ENCODE measurements at places on chromosomes 7 and 10.
A peak's percentile ranks its signal among the peaks of the same experiment; 100 is the strongest.

DNA sequence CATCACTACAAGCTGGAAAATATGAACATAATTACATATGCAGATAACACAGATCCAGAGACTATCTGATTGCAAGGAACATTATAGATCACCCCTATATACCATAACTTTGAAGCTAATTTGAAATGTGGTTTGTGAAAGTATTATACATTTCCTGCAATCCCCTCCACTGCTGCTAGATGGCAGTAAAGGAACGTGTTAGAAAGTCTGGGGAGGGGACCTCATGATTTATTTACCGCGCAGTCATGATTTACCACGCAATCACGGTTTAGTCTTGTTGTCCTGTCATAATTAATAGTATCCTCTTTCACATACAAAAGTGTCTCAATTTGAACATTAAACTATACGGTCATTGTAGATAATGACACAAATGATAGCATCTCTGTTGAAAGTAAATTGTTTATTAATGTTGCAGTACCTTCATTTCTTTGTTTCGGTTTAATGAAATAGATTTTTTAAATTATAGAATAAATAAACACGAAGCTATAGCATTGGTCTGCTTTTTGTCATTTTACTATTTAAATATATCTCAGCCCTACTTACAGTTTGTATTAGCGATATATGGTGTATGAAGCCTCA, 145.3 kb upstream of the PRSS1 start:
- DNase-seq = peak; percentile 76

- DNase-seq = no peak
Observed at GRCh38 chr7:10181996-10182395, 791.7 kb upstream of the PHF14 start.

GRCh38 chr7:81367326-81367931, 402.4 kb downstream of the HGF start:
- no peak for DNase-seq

- no peak for DNase-seq
Observed at GRCh38 chr7:15407910-15408309, 153.9 kb downstream of the AGMO start.

DNA sequence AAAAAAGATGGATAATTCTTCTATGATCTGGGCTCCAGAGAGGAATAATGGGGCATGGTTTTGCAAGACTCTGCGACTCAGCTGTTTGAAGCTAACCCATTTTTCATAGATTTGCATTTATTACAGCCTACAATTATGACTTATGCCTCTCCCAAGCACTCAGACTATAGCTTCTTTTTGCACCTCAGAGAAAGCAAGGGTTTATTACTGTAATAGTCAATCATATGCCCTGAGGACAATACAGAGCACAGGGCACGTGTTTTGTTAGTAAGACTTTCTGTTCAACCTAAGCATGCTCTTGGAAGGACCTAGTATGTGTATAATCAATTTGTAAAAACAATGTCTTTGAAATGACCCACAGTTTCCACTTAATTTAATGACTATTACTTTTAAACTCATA, 221.2 kb downstream of the PARD3 start:
- no peak for DNase-seq

DNA sequence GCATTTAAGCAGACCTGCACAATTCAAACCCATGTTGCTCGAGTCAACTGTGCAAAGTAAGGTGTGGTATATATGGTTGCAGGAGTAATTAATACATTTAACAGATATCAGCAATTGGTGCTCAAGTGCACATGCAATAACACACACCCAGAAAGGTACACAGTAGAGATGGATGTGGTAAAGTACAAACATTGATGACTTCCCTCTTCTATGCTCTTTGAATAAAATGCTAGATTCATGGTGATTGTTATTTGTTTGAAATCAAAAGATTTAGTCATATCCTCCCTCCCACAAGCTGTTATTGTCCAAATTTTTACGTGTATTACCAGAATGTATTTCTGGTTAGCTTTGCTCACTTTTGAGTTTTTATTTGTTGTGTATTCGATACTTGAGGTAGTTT, 262.0 kb upstream of the CSTF2T start:
- no peak for DNase-seq

DNA sequence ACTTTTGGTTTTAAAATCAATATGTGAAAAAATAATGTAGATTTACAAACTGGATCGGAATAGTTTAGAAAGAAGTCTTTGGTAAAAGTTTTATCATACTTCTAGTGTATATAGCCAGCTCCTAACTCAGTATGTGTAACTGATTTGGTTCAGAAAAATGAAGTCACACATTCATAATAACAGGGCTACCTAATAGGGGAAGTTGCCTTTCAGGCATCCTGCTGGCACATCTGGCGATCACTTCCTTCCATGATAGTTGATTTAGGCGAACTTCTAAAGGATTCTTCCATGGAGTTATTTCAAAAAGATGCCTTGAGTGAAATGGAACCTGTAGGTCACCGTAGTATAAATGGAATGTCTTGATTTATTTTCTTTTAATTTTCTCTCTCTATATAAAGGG, 69.1 kb downstream of the SHH start:
- peak; percentile 47 for DNase-seq

GRCh38 chr7:157837047-157837446, 500.2 kb downstream of the DNAJB6 start:
- no peak for DNase-seq

DNA sequence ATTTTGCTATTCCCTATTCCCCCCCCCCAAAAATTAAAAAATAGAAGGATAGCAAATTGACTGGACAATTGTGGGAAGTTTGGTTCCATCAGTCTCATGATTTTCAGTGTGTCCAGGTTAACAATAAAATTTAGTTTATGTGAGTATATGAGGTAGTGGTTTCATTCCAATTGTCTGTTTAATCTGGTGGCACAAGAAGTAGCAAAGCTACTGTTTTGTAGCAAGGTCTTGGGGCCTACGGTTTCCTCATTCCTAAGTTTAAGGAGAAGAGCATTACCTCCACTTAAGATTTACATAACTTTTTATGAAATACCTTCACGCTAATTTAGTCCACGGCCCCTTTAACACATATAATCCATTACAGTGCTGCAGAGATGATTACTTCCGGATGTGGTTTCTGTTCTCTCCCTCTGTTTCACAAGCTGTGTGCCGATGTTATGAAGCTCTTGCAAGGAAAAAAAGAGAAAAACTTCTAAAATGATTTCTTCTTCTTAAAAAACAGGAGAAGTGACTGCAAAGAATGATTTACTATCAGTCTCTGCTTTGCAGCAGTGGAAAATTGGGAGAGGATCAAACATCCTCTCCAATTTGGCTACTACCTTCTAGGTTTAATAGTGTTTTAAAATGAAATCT, 32.7 kb upstream of the NPVF start:
- peak; percentile 71 for DNase-seq

DNA sequence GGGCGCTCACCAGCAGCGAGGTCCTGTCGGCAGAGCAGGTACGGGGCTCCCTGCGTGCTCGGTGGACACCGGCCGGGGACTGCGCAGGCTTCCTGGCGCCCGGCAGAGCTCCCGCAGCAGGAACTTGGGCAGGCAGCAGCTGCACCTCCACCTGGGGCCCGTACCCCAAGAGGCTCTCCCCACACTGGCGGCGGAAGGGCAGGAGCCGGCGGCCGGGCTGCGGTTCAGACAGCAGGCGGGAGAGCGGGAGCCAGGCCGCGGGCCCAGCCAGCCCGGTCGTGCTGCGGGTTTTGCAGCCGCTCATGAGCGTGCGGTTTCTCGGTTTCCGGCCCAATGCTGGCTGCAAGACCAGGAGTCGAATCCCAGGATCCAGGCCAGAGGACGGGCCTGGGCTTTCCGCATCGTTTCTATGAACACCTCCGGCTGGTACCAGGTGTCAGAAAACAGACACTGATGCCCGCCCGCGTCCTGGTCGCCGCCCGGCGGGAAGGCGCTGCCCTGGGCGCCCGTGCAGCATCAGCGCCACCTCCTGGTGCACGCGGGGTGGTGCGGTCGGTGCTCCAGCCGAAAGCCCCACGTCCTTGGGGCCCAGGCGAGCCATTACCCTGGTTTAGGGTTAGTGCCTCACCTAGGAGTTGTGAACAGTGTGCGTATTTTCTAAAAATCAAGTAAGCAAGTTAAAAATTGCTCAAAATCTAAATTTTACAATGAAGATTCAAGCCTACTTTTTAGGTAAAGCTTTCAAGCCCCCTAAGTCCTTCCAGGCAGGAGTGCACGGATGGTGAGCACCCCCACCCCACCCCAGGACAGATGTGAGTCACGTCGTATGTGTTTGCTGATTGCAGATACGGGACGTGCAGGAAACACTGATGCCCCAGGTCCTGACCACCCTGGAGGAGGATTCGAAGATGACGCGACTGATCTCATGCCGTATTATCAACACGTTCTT, 47.4 kb upstream of the PRKAR1B start:
- DNase-seq = peak; percentile 53

DNA sequence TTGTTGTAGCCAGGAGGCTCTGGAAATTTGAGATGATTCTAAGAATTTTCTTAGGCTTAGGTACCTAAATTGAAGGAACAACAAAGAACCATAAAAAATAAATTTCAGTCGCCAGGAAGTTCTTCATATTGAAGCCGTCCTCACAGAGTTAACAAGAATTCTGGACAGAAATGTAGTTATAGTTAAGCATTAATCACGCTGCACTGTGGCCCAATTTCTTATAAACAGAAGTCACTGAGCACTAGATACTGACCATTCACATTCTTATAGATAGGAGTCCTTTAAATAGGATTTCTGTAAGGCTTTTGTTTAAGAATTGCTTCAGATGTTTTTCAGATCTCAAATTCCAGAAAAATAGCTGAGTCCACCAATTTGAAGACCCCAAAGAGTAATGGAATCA, 256.2 kb upstream of the PITRM1 start:
- no peak for DNase-seq

- no peak for DNase-seq
Observed at GRCh38 chr10:30490289-30491000, 56.5 kb downstream of the MAP3K8 start.

DNA sequence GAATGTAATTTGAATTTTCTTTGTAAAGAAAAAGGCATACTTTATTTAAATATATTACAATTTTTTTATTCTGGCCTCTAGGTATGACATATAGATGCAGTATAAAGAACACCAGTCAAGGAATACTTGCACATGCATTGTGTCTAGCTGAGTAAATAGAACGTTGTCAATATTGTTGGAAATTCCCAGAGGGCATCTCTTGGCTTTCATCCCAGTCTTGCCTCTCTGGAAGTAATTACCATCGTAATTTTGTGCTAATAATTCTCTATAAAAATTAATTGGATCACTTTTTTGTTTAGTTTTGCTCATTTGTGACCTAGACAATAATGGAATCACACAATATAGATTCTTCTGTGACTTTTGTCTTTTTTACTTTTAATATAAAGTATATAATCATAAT, 1052.3 kb upstream of the CELF2 start:
- DNase-seq = no peak

DNA sequence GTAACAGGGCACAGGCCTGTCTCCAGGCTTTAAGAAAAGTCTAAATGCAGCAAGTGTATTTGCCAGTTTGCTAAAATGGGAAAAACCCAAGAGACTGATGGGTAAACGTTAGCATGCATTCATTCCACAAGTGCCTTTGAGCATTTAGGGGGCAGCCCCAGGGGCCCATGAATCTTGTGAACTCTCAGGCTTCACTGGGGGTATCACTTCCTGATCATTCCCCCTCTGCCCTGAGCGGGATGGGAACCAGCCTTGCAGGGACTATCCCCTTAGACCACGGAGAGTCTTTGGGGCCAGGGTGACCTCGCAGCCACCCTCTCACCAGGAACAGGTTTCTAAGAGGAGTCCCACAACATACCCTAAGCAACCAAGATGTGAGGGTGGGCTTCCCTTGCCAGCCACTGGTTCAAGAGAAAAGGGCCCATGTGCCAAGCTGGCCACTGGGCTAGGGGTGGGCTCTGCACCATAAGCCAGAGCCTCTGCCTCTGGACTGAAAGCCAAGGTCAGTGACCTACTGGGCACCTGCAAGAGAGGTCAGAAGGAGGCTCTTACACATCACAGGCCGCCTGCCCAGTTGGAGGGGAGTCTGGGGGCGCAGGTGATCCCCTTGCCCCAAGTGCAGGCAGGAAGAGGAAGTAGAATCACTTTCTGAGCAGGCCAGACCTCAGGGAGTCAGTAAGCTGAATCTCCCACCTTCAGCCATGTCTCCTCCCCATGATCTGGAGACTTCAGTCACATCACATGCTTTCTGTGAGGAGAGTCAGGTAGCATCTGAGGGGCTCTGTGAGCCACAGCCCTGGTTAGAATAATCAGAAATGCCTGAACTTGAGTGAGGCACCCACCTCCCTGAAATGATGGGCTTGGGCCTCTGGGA, 75.0 kb downstream of the C10orf105 start:
- DNase-seq = peak; percentile 25

DNA sequence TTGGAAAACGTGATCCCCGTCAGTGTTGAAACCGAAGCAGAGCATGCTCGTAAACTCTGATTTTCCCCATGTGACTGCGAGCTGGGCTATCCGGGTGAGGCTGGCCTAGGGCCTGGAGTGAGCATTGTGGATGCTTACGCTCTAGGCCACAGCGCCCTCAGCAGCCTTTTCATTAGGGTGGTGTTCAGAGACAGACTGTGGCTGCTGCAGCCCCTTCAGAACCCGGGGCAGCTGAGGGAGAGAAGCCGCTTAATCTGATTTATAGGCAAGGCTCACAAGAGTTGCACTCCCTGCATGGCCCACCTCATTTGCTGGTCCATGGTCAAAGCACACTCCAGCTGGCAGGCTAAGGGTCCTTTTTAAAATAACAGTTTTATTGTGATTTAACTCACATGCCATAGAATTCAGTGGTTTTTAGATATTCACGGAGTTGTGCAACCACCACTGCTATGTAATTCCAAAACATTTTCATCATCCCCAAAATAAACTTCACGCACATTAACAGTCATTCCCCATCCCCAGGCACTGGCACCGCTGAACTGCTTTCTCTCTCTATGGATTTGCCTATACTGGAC, 72.5 kb downstream of the SYPL1 start:
- no peak for DNase-seq

DNA sequence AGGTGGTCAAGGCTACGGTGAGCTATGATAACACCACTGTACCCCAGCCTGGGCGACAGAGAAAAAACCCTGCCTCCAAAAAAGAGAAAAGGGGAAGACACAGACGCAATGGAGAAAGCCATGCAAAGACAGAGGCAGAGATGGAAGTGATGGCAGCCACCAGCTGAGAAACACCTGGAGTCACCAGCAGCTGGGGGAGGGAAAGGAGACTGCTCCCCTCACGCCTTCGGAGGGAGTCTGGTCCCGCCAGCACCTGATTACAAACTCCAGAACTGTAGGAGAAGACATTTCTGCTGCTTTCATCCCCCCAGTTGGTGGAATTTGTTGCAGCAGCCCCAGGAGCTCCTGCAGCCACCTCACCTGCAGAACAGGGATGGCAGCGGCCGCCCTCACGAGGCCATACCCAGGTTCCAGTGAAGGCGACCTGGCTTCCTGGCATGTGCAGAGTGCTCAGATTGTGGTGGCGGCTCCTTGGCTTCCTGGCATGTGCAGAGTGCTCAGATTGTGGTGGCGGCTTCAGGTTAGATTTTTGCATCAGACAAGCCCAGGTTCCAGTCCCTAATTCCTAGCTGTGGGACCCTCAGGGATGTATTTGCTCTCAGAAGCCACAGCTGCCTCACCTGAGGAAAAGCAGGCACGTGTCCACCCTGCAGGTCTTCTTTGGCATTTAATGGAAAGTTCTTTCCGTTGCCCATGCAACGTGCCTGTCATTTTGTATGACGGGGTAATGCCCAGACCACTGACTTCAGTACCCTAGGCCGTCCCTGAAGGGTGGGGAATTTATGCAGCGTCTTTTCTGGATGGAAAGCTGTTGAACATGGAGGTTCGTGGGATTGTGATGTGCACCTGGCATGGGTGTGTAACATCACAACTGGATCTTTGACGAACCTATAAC, 182.9 kb downstream of the EBF3 start:
- DNase-seq = no peak

Measured in suppressor macrophage treated with lipopolysaccharide for 4 hours (primary cell).